ENCODE measurements at places on chromosomes 6 and 20. TPM values are rescaled to one million over a fixed set of nuclear protein-coding genes. Genes with fewer than 3 reads are reported as not detected.

The SOX12 gene
- 27.9 TPM for total RNA-seq

The PRND gene
- total RNA-seq = not detected

The PM20D2 gene
- total RNA-seq = 11.6 TPM

The POU5F1 gene
- total RNA-seq = 3.2 TPM

The ZNF334 gene
- not detected for total RNA-seq

The COL21A1 gene
- 0.81 TPM for total RNA-seq

The JPH2 gene
- total RNA-seq = 0.83 TPM

The WFDC2 gene
- total RNA-seq = not detected

The TAGAP gene
- total RNA-seq = not detected

The TSPO2 gene
- 0.10 TPM for total RNA-seq

The KIF13A gene
- 20.1 TPM for total RNA-seq

The CLIC5 gene
- not detected for total RNA-seq

The SMLR1 gene
- not detected for total RNA-seq

The HLA-DQA1 gene
- not detected for total RNA-seq

The PBOV1 gene
- not detected for total RNA-seq

The BMP6 gene
- 19.8 TPM for total RNA-seq

The PSORS1C2 gene
- not detected for total RNA-seq

The FOXF2 gene
- 17.7 TPM for total RNA-seq
